ENCODE measurements at places on chromosomes 12 and 14.

DNA sequence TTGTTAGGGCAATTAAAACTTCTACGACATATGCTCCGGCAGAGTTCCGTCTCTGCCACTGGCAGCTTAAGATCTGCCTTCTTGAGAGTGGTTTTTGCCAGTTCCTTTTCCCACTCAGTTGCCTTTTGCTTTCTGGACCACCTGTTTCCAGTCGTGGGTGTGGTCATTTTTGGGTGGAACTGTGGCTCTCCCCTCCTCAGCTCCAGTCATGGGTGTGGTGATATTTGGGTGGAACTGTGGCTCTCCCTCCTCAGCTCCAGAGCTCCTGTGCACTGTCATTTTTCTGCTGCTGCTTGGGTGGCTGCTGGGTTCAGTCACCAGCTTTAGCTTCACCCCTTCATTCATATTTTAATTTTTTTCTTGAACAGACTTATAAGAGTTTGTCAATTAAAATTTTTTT, 25.3 kb downstream of the WDR20 start:
- DNase-seq = no peak

DNA sequence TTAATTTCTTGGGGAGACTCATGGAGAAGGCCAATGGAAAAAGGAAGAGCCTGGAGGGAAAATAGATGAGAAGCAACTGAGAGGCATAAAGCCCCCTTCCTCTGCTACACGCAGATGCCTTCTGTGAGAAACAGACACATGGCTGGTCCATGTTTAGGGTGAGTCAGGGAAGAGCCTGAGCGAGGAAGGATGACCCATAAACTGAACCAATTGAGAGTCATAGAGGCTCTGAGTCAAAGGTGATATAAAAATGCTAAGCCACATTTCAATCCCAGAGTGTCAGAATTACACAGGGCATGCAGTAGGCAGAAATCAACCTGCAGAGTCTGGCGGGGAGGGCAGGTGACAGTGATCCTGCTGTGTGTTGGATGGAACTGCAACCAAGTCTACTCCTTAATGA, 30.1 kb upstream of the NEDD1 start:
- DNase-seq = no peak

- no peak for DNase-seq
These were observed 131.1 kb upstream of the SLC38A2 start for GRCh38 chr12:46503637-46504175.

DNA sequence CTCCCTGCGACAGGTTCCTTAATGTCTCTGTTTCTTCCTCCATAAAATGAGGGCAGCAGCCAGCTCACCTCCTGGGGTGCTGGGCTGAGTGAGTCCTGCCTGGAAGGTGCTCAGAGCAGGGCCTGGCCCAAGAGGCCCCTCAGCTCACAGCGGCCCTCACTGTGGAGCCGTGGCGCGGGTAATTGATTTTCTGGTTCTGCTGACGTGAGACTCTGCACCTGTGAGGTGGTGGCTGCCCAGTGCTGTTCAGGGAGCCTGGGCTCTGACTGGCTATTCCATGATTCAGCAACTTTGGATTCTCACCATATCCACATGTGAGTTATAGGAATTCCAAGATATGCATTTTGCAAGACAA, 266.6 kb downstream of the ADGRD1 start:
- DNase-seq = no peak

DNA sequence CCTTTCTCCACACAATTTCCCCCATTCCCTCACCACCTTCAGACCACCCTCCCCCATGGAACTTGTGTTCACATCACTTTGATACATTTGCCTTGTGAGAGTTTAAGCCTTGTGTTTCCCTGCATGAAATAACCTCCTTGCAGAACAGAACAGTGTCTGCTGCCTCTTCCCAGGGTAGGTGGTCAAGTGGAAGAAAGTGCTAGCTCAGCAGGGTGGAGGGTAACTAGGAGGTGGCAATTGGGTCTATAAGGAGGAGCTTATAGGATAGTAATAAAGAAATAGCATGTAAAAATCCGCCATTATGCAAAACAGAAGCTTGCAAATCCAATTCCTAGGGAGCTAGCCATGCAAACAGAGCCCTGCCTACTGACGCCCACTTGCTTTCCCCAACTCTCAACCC, 13.9 kb upstream of the KRT8 start:
- DNase-seq = no peak

- DNase-seq = no peak
These were observed 862.5 kb upstream of the USP15 start for GRCh38 chr12:61397668-61398067.

- DNase-seq = no peak
These were observed 6.5 kb downstream of the COPZ1 start for GRCh38 chr12:54331461-54331860.

DNA sequence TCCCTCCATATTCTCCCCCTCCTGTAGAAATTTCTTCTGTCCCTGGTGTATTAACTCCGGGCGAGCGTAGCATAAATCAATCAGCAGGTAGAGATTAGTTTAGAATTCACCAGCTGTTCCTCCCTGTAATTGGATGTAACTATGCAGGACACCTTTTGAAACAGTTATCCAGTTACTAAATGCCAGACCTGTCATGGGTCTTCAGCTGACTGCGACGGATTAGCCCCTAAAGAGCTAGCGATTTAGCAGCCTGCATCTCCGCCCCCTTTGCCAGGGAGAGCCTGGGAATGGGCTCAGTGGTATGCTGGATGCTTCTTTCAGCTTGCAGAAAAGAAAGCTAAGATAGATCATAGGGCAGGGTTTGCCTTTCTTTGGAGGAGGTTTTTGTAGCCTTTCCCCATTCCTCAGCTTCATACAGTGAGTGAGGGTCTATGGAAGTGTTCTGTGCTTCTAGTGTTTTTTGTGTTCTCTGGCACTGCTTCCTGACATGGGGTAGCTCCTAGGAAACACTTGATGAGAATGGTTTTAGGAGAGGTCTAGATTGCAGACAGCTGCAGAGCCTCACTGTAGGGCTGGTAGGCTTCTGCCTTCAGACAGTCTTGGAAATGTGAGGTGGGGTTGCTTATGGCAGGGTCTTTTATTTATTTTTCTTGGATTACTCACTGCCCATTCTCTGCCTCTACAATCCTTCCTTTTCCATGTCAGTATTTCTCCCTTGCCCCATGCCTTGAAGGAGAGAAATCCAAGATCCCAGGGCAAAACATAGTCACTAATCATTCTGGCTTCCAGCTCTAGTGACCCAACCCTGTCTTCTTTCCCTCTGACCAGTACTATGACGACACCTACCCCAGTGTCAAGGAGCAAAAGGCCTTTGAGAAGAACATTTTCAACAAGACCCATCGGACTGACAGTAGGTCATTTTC, 16.7 kb downstream of the COPZ1 start:
- no peak for DNase-seq

GRCh38 chr12:32181498-32182175, 75.0 kb downstream of the BICD1 start:
- DNase-seq = no peak

- peak; percentile 53 for DNase-seq
These were observed 110.0 kb downstream of the CCDC60 start for GRCh38 chr12:119444462-119445044.

- DNase-seq = no peak
These were observed 3.2 kb downstream of the PLXNC1 start for GRCh38 chr12:94151582-94151981.

DNA sequence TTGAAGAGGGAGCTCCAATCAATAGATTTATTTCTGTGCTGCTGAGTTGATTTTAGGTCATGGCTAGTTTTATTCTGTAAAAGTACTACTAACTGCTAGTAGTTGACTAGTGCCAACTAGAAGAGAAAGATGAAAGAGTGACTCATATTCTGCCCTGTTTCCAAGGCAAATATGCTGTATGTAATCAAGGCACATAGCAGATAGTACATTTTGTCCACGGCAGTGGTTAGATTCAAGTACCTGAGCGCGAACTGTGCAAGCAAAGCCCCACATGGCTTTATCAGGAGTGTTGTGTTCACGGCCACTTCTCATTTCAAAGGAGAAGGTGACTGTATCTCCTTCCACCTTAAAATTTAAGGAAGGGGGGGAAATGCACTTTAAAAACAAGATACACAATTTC, 126.8 kb downstream of the TRAFD1 start:
- no peak for DNase-seq
